ENCODE measurements at places on chromosomes 16 and 17.

DNA sequence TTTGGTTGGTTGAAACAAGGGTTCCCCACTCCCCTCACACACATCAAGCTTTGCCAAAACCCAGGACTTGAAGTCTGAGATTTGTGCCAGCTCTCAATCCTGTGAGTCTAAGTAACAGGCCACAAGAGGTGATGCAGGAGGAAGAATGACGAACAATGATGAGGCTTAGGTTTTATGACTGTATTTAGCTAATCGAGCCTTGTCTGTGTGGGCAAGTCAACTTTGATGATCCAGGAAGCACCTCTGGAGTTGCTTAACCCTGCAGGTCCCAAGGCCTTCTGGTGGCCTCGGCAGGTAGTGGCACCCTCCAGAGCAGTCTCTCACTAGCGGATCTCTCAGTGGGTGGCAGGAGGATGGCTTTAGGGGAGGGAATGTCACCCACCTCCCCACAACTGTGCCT is 28.7 kb downstream of the CDK5RAP3 start:
- no peak for DNase-seq

GRCh38 chr17:56203430-56203829 is 50.2 kb downstream of the ANKFN1 start:
- no peak for DNase-seq

GRCh38 chr17:48740537-48740936 is 12.0 kb upstream of the HOXB13 start:
- no peak for DNase-seq

- DNase-seq, result no peak
Observed at GRCh38 chr17:65627891-65628643, 66.6 kb upstream of the AXIN2 start.

- DNase-seq, result no peak
Observed at GRCh38 chr16:71439523-71439922, 2.3 kb downstream of the TLE7 start.

DNA sequence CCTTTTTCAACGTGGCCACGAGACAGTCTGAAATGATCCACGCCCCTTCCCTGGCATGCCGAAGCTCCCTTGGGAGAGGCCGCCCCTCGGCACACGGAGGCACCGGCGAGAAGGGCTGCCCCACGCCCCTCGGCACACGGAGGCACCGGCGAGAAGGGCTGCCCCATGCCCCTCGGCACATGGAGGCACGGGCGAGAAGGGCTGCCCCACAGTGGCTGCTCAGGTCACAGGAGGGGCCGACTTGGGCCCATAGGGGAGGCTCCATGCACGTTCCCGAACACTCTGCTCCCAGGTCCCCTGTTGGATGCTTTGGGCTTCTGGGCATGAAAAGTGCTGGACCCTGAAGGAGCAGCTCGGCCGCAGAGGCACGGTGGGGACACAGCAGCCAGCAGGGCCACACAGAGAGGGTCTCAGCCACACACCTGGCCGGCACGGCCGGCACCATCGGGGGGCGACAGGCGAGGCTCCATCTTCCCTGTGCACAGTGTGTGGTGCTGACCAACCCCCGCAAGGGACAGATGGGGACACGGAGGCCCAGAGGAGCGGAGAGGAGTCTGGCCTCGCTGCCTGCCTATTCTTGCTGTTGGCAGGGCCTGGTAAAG is 42.8 kb downstream of the CBFA2T3 start:
- DNase-seq, result no peak

GRCh38 chr17:60159479-60159866 is 9.7 kb downstream of the CA4 start:
- DNase-seq, result no peak

GRCh38 chr17:57852092-57852954 is 2.5 kb upstream of the MRPS23 start:
- DNase-seq, result no peak

DNA sequence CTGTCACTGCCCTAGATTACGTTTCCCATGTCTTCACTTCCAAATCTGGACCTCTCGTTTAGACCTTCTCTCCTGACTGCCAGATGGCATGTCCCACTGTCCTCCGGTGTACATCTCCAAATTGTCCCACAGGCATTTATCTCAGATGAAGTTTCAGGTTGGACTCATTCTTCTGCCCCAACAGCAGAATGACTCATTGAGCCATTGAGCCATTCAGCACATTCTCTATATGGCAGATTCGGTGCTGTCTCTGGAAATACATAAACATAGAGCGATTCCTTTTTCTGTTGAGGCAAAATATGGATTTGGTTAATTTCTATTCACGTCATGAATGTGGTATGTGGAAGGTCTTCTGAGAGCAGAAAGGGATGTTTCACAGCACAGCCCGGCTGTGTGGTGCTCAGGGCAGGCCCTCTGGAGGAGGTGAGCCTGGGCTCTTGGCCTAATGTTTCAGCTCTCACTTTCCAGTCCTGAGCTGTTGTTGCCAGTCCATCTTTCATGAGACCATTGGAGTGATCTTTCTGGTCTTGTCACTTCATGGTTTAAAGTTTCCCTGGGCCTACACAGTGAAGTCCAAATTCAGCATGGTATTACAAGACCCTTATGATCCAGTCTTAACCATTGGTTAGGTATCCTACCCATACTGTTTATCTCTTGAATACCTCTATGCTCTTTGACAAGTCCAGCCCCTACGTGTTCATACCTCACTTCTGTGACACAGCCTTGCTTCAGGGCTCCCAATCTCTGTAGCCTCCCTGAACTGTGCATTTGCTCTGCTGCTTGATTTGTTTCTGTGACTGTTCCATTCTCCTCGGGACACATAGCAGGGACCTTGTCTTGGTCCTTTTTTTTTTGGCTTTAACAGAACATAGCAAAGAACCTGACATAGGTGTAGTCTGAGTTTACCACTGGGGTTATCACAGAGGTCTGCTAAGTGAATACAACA is 15.9 kb downstream of the HAPSTR1 start:
- DNase-seq, result no peak

GRCh38 chr17:75832164-75832651 is 12.0 kb downstream of the UNC13D start:
- DNase-seq, result no peak

GRCh38 chr16:88374736-88375135 is 8.0 kb upstream of the ZNF469 start:
- no peak for DNase-seq

GRCh38 chr17:45430738-45431530 is 1.7 kb downstream of the ARHGAP27 start:
- DNase-seq, result no peak

- no peak for DNase-seq
Observed at GRCh38 chr16:55120826-55121225, 190.2 kb downstream of the IRX5 start.

- DNase-seq, result no peak
Observed at GRCh38 chr17:39277110-39277509, 51.4 kb upstream of the STAC2 start.

DNA sequence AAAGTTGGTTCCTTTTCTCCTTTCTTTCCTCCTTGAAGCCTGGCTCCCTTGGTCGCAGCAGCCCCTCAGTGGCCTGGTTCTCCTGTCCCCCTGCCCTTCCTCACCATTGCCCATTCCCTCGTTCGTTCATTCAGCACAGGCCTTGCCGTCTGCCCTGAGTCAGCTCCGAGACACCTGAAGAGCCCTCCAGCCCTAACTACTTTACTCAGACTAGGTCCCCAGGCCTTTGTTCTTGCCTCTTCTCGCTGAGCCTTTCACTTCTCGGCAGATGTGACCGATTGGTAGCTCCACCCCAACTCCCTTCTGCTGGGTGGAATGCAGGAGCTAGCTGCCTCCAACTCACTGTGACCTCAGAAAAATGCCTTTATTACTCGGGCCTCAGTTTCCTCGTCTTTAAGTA is 7.0 kb upstream of the ADAM11 start:
- DNase-seq, result no peak

DNA sequence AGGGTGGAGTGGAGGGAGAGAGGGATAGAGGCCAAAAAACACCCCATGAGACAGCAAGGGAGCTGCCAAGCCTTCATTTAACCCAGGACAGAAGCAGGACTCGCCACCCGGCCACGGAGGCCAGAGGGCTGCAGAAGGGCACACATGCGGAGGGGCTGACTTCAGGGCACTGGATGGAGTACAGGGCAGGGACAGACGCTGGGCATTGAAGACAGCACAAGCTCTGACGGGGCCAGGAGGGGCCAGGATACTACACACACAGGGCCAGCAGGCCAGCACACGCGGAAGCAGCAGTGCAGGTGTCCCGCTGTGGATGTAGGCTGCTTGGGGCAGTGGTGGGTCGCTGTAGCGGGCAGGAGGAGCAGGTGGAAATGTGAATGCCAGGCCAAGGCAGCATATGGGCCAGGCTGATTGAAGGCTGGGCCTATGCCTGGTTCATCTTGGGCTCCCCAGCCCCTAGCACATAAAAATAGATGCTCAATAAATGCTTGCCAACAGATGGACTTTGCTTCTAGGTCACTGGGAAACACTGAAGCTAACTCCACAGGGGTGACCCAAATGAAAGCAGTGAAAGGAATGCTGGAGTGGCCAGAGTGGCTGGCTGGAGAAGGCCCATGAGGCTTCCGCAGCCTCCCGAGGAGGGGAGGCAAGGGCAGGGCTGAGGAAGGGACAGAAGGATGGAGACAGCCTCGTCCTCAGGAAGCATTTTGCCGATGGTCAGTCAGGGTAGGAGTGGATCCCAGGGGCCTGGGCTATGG is 61.6 kb downstream of the GNA13 start:
- DNase-seq, result no peak

DNA sequence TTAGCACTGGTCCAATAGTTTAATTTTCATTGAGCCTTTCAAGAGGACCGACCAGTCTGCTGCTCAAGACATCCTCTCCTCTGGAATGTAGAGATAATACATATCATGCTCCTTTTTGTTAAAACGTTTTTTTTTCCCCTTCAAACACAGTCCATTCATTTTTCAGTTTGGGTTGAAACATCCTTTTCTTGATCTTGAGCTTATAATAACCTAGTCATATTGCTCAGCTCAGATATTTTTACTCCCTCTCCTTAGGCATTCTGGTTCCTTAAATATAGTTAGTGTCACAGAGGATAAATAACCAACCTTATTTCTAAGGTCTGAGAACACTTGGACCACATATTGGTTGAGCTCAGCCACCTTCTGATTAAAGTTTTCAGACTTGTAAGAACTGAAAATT is 12.8 kb downstream of the ANKRD40CL start:
- DNase-seq, result no peak

- no peak for DNase-seq
Observed at GRCh38 chr16:84514295-84514873, 9.9 kb upstream of the MEAK7 start.

DNA sequence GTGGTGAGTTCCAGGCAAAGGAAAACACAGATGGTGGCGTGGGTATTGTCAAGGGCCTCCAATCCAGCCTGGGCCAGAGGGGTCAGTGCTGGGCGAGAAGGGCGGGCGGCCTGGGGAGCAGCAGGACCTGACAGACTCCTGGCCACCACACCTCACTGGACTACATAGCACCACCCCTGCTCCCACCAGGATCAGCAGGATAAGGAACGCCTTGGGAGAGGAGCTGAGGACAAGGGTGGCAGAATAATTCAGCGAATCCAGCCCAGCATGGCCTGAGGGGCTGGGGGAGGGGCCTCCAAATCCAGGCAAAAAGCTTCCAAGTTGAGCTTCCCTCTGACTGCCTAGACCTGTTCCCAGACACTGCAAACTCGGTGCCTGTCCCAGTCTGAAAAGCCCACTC is 6.5 kb downstream of the DLX4 start:
- no peak for DNase-seq

- DNase-seq, result no peak
Observed at GRCh38 chr16:72856797-72857196, 191.1 kb downstream of the ZFHX3 start.

DNA sequence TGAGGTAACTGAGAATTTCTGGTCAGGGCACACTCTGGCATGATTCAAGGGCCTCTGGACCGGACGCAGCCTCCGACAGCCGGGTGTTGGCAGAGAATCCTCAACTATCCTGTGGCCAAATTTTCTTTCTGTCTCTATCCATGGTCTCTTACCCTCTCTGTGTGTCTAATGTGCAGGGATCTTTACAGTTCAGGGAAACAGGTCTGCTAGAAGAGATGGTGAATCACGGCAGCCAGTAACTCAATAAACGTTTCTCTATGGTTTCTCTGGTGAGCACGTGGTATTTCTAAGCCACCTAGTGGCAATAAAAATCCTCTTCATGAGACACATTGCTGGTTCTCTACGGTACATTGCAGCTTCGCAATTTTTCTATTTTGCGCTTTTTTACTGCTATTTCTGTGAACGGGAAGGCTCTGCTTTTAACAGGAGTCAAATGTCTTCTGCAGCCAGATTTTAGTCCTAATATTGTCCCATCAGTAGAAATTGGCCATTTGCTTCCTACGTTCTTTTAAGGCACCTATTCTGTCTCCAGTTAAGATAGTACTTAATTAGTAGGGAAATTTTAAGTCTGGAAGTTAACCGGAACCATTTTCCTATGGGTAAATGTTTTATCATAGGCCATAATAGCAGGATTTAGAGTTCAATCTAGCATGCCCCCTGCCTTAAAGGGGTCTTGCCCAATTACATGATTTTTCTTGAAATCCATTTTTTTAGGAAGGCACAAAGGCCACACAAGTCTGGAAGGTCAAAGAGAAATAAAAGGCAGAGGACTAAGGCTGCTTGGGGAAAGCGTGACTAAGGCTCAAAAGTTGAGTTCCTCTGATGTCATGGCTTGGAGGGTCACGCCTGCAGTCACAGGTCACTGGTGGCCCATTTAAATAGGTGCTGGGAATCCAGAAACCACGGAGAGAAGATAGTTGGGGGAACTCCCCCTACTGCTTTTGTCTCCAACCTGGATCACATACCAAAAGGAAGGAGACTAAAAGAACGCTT is 31.5 kb downstream of the QPRT start:
- DNase-seq, result peak; percentile 21

GRCh38 chr17:956905-957304 is 22.7 kb downstream of the NXN start:
- no peak for DNase-seq

- DNase-seq, result no peak
Observed at GRCh38 chr16:68396481-68396880, 51.8 kb downstream of the SMPD3 start.
